Activated T-cell treated with anti-CD3 and anti-CD28 coated beads, Interleukin-2, amount 50 U/mL, for 4 hours (primary cell): ENCODE measurements at places on chromosomes 2 and 18. TPM values are rescaled to one million over a fixed set of nuclear protein-coding genes. Genes with fewer than 3 reads are reported as not detected.

REG3G gene
- 0.28 TPM for total RNA-seq

- no peak for DNase-seq
These were observed 88.3 kb downstream of the COL5A2 start for GRCh38 chr2:189091253-189091652.

DNA sequence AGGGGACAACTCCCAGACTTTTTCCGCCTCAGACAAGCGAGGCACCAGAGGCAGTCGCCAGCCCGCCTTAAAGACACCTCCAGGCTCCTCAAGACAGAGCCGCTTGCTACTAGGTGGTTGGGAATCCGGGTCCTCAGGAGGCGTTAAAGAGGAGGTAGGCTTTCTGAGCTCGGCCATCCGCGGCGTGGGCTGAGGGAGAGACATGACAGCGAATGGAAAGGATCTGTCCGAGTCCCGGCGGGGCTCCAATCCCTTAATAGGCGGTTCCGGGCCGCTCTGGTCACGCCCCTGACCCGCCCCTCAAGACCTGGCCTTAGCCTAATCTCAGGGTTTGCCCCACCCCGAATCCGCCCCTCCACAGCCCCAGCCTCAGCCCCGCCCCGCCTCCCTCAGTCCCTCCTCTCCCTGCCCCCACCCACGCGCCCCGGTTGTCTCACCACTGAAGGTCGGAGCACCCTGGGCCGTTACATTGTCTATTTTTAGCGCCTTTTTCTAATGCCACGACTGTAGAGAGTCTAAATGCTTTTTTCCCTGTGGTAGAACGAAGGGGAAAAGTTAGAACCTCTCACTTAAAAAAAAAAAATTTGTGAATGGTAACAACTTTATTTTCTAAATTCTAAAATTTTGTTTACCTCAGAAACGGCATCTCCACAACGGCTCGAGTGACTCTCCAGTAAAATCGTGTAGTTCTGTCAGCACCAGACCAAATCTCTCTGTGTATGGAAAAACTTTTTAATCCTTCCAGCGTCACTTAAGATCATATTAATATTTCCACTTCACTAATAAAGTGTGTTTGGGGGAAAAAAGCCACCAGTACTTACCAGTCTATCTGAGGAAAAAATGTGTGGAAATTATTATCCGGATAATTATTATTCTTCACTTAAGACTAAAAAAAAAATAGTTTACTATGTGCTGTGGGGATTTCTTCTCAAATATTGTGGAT, at the start of gene RAD51AP2:
RAD51AP2 (minus strand) TSS at position 229 of the 943 bp plus-strand sequence; CDS start at position 204, 25 bp downstream.
- DNase-seq, result no peak

GRCh38 chr2:197931661-197932312, 127.4 kb downstream of the PLCL1 start:
- no peak for DNase-seq

DNA sequence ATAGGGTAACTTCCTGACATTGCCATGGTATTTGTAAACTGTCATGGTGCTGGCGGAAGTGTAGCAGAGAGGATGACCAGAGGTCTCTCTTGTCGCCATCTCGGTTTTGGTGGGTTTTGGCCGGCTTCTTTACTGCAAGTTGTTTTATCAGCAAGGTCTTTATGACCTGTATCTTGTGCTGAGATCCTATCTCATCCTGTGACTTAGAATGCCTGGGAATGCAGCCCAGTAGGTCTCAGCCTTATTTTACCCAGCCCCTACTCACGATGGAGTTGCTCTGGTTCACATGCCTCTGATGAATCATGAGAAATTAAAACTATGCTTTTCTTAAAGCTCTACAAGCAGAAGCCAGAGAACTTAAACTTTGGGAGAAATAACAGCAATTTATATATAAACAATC, 12.7 kb upstream of the NFU1 start:
- no peak for DNase-seq
